ENCODE measurements at places on chromosomes 11 and 22. TPM values are rescaled to one million over a fixed set of nuclear protein-coding genes. Genes with fewer than 3 reads are reported as not detected.

The FOLR2 gene
- total RNA-seq, result 34.5 TPM

GRCh38 chr11:102079625-102080024 is 30.6 kb upstream of the YAP1 start:
- no peaks in the 10 kb centered on the region for H3K27me3 ChIP-seq
- no peak for DNase-seq
- H3K36me3 ChIP-seq, result no peaks in the 10 kb centered on the region
- H3K4me3 ChIP-seq, result no peak overlapping the region

GRCh38 chr11:61969838-61970662 is 2.6 kb upstream of the FTH1 start:
- H3K36me3 ChIP-seq, result peaks cover under 1% of the 10 kb centered on the region
- DNase-seq, result no peak
- H3K4me1 ChIP-seq, result peaks cover 80% of the 10 kb centered on the region

- H3K4me1 ChIP-seq, result peaks cover 18% of the 10 kb centered on the region
- H3K4me3 ChIP-seq, result peak overlapping the region; percentile 81
- no peaks in the 10 kb centered on the region for H3K36me3 ChIP-seq
These were observed 1.7 kb downstream of the EED start for GRCh38 chr11:86246293-86246675.

GRCh38 chr11:9109858-9110731 is 18.7 kb upstream of the SCUBE2 start:
- H3K4me3 ChIP-seq, result no peak overlapping the region
- H3K27me3 ChIP-seq, result no peaks in the 10 kb centered on the region
- H3K27ac ChIP-seq, result no peak overlapping the region
- H3K4me1 ChIP-seq, result no peaks in the 10 kb centered on the region
- no peaks in the 10 kb centered on the region for H3K36me3 ChIP-seq

- H3K4me3 ChIP-seq, result peak overlapping the region; percentile 35
- peak overlapping the region; percentile 41 for H3K27ac ChIP-seq
- H3K27me3 ChIP-seq, result no peaks in the 10 kb centered on the region
- peak; percentile 93 for DNase-seq
- peaks cover 15% of the 10 kb centered on the region for H3K4me1 ChIP-seq
These were observed 230.4 kb downstream of the ST3GAL4 start for GRCh38 chr11:126585774-126586491.
